ENCODE measurements at places on chromosomes 5 and 9.

GRCh38 chr9:11199335-11199734 is 586.5 kb upstream of the PTPRD start:
- no peak for DNase-seq

DNA sequence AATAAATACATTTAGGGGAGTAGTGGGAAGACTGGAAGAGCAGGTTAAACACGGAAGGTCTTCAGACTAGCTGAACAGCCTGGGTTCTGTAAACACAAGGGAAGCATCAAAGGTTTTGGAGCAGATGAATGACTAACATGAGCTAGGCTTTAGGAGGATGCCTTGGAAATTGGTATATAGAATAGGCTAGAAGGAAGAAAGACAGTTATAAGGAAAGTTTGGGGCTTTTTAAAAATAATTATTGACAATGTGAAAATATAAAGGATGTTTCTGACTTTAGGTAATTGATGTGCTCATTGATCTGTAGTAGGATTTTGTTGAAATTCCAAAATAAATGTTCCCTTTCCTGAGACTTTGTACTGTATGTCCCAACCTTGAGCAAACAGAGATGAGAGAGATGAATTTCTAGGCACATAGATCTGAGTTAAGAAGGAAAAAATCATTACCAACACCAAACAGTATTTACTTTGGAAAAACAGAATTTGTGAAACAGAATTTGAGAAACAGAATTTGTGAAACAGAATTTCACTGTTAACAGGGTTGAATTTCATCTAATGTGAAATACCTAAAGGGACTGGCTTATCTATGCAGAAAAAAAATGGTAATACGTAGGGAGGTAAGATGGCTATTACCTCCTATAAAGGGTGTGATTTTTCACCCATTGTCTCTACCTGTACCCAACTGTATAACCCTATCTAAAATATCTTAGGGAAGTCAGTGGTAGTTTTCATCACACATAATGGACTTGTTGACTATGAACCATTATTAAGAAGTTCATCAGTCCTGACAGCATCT is 28.8 kb downstream of the SKP2 start:
- no peak for DNase-seq

- peak; percentile 72 for DNase-seq
Measured at GRCh38 chr5:181053488-181054121, 13.5 kb downstream of the BTNL9 start.

GRCh38 chr5:150339165-150339564 is 18.3 kb upstream of the TCOF1 start:
- DNase-seq = no peak

DNA sequence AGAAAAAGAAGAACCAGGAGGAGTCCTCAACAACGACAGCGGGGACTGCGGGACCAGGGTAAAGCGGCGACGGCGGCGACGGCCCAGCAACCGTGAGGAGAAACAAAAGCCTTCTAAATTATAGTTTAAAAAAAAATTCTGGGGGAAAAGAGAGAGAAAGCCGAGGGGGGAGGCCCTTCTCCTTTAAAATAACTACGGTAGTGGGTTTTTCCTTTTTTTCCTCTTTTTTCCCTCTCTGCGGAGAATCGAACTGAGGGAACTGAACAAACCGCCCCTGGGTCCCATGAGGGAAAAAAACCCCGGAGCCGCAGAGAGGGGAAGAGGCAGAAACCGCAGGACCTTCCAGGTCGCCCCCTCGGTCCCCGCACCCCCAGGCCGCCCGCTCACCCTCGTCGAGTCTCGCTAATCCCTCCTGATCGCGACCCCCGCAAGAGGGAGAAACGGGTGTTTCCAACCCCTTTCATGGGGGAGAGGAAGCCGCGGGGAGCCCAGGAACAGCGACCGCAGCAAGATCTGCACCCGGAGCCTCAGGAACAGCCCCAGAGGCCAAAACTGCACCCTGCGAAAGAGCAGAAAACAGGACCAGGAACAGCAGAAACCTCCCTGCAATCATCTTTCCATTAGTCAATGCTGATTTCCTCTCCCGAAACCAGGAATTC is 453 bp downstream of the CPEB4 start:
- no peak for DNase-seq

DNA sequence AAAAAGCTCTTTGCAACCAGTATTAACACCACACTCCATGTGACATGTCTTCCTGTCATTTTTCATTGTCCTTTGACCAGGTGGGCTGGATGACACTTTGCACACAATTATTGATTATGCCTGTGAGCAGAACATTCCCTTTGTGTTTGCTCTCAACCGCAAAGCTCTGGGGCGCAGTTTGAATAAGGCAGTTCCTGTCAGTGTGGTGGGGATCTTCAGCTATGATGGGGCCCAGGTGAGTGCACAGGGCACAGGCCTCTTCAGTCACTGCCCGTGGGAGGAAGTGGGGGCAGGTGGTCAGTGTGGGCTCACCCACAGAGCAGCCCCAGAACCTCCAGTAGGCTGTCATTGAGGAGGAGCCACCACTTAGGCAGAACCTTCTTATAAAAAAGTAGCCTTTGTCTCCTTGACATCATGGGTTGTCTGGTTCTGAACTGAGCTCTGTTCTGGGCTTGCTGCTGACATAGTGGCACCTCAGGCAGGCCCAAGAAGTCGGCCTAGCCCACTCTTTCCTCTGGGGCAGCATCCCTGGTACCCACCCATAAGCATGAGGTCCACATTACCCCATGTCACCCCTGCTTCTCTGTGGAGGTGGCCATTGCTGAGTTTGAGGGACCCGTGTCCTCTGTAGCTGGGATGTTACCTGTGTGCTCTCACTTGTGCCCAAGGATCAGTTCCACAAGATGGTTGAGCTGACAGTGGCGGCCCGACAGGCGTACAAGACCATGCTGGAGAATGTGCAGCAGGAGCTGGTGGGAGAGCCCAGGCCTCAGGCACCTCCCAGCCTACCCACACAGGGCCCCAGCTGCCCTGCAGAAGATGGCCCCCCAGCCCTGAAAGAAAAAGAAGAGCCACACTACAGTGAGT is 39.3 kb downstream of the SECISBP2 start:
- DNase-seq = peak; percentile 73

DNA sequence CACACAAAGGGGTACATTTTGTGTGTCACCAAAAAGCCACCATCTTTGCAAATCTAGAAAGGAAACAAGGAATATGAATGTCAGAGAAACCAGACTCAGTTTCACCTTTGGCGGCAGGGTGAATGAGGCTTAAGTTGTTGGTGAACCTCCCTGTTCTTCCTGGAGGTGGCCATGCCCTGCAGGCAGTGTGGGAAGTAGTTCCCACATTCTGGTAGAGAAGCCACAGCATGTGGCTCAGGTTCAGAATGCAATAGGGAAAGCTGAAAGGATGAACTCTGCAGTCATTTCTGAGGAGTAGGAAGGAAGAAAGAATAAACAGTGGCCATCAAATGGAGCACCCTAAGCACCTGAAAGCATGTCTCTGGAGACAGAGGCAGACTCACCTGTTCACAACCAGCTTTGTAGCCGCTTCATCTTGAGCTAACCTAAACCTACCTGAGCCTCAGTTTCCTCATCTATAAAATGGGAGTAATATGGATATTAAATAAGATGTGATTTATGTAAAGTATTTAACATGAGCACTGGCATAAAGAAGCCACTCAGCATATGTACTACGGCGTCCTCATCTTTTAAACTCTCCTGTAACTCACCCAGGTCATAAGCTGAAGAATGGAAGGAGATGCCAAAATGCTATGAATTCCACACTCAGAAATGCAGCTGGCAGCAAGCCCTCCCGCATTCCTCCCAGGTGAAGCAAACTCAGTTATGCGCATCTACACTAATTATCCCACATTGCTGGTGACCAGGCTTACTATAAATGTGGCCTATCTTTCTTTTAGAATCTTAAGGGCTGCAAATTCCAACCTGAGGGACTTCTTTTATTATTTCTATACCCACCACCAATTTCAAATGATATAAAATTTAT is 86.0 kb downstream of the ZNF608 start:
- DNase-seq = no peak

DNA sequence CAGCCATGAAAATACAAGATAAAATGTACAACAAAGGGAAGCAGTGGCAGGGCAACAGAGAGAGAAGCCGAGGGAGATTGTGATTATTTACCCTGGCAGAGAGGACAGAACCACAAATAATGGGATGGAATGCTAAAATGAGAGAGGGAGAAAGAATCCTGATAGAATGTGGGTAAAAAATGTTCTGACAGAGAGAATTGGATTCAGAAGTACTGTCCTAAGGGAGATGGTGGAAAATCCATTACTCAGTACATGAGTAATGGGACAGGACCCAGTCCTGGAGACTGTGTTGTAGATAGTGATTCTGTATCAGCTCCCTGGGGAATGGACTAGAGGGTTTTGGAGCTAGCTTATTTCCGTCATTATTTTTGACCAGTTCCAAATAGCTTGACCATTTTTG is 831.5 kb downstream of the MAT2B start:
- no peak for DNase-seq

GRCh38 chr5:3225201-3225960 is 370.3 kb upstream of the IRX1 start:
- peak; percentile 53 for DNase-seq

- DNase-seq = no peak
Measured at GRCh38 chr9:1929722-1930244, 85.4 kb upstream of the SMARCA2 start.
